ENCODE measurements at places on chromosomes 2 and 18.

DNA sequence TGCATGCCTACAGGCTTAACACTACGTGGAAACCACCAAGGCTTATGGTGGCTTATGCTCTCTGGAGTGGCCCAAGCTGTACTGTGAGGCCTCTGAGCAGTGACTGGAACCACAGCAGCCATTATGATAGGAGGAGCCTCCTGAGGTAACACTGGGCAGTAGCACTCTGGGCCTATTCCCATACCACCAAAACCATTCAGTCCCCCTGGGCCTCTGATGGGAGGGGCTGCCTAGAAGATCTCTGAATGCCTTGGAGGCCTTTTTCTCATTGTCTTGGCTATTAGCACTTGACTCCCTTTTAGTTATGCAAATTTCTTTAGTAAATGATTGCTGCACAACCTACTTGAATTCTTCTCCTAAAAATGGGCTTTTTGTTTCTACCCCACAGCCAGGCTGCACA is 985.0 kb downstream of the DPP10 start:
- no peak for DNase-seq

- no peak for DNase-seq
Measured at GRCh38 chr2:241618296-241618805, 18.6 kb downstream of the THAP4 start.

DNA sequence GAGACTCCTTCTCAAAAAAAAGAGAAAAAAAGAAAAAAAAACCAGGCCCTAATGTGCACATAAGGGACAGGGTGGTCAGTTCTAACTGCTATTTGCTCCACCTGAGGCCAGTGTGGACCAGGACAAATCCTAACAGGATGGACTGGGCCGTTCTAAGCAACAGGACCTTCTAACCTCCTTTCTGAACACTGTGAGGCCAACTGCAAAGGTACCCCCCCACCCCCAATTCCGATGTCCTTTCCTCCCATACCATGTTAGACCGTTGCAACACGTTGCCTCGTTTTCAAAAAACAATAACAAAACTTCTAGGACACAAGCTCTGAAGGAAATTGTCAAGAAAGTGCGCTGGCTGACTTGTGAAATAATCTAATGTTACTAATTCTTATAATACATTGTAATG is 1.2 kb downstream of the THAP4 start:
- no peak for DNase-seq

DNA sequence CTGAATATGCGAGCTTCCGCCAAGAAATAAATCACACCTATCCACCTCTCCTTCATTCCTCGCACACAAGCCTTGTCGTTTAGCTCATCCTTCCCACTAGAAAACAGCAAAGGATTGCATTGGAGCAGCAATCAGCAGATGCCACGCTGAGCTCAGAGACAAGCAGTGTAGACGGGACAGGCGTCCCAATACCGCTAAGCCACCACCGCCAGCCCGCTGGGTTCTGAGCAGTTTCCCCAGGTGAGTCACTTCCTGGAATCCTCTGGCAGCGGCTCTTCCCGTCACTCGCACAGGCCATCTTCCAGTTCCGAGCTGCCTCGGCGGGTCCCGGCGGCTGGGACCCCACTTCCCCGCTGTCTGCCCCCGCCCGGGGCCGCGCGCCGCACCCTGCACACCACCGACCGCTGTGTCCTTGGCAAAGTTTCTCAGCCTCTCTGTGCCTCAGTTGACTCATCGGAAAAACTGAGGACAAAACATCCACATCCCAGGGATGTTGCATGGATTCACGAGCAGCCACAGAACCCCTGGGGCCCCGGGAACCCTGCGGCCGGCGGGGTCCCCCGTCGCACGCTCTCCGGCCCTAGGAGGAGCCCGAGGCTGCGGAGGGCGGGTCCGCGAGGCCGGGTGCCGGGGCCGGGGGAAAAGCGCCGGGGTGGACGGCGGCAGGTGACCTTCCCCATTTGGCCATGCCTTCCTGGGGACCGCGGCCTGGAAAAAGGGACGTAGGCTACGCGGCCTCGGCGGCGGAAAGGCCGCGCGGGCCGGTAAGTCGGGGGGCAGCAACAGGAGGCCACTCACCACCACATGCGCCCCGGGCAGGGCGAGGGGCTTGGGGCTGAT is 573 bp downstream of the KDSR start:
- DNase-seq: peak; percentile 79

DNA sequence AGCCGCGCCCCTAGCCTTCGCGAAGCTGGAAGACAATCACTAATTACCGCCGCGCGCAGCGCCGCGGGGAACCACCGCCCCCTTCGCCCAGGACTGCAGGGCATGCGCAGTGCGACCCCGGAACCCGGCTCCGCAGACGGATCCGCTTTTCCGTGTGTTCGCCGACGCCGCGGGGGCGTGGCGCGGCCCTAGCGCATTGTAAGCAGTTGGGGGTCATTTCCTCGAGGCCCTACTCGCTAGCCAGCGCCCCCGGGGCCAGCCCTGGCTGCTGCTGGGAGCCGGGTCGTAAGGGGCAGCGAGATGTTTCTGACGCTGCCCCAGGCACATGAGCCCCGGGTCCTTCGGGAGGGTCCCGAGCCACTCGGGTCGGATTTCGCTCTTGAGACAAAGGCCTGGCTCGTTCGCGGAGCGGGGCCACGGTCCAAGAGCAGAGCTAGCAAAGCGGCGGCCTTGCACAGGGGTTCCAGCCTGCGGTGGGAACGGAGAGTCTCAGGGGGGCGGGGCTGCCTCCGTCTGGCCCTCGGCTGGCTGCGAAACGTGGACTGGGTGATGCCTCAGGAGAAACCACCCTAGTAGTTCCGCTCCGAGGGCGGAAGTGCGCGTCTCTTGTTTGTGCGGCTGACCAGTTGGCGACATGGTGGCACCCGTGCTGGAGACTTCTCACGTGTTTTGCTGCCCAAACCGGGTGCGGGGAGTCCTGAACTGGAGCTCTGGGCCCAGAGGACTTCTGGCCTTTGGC is at the start of the genes ELP2 and SLC39A6:
Gene ELP2 (plus strand): TSS at position 600 of the 739 bp plus-strand sequence. CDS start 35 bp downstream, at position 635.
Gene SLC39A6 (minus strand): TSS at position 41 of the 739 bp plus-strand sequence. CDS start 2,333 bp downstream, outside the sequence.
- DNase-seq: peak; percentile 95

- no peak for DNase-seq
Measured at GRCh38 chr2:47592381-47592780, 189.4 kb downstream of the MSH2 start.

GRCh38 chr2:207956771-207957170 is 68.6 kb downstream of the PLEKHM3 start:
- DNase-seq: no peak

DNA sequence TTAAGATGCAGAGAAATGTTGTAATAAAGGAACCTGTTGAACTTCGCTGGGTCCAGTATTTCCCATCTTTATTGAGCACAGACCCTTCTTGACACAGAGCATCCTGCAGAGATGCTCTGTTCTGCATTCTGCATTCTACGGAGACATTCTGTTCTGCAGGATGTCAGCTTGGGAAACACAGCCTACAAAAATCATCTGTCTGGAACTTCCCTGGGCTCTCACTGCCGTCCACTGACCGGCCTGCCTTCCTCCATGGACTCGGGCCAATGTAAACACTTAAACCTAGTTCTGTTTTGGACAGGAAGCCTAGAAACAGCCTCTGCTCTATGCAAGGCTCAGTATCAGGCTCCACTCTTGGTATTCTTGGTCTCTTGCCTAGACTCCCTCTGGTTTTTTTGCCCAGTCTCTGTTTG is 90.0 kb upstream of the PPP1CB start:
- DNase-seq: no peak

GRCh38 chr2:67290451-67291290 is 106.5 kb upstream of the ETAA1 start:
- DNase-seq: no peak

DNA sequence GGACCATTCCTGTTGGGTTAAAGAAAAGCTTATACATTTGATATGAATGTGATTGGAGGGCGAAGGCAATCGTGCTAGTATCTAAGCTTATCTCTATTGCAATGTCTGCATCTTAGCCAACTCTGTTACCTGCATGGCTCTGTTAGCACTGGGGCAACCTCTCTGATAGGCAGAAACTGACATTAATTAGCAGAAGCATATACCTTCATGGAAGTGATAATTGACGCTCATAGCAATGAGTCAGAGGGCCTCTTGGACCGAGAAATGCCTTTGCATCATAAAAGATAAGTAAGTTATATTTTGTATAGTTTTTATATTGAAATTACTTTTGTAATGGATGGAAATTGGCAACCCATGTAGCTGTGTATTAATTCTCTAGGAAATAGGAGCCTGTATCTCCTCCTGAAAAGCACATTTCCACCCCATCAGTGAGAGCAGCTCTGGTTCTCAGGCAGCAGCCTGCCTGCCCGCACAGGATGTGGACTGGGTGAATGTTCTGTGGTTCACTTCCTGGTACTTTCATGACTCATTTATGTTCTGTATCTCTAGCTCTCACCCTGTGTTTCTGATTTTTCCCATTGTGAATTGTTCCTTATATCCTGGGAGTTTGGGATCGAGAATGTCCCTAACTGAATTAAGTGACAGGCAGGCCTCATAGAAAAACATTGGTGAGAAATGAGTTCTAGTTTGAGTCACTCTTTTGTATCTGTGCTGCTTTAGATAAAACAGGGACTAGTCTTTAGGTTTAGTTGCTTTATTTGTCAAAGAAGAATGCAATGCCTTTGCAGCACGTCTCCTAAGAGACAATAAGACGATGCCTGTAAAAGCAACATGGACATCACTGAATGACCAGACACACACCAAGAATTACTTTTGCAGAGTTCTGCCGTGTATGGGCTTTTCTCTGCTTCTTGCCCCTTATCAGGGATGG is 344.9 kb downstream of the DCDC2C start:
- DNase-seq: no peak
